Left lung (tissue), 14 donors: ENCODE measurements at places on chromosomes 3 and 15.

GRCh38 chr3:131738095-131738494 is 235.3 kb upstream of the MRPL3 start:
- no peak for DNase-seq

- DNase-seq: no peak
These were observed 5.4 kb downstream of the TGFBR2 start for GRCh38 chr3:30611613-30612436.

DNA sequence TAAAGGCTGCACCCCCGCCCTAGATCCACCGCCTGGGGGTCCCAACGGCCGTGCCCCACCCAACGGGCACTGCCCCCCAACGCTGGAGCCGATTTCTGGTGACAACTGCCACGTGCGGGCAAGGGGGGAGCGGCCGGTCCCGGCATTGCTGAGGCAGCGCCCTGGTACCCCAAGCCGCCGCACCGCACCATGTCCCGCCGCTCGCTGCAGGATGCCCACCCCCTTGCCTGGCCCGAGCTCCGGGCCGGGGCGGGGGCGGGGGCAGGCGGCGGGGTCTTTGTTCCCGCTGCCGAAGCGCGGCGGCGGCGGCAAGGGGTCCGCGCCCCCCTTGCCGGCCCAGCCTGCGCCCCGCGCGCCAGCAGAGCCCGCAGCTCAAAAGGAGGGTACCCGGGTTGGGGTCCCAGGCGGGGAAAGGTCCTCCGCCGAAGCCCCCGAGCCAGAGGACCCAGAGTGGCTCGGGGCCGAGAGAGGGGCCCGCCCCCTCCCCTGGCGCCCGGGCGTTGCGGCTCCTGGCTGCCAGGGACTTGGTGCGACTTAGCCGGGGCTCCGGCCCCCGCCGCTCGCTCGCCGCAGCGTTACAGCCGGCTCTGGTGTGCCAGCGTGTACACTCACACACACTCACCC is 678 bp downstream of the SEMA7A start:
- peak; percentile 80 for DNase-seq

- DNase-seq: no peak
These were observed 109.5 kb downstream of the PEX5L start for GRCh38 chr3:179927191-179927590.

DNA sequence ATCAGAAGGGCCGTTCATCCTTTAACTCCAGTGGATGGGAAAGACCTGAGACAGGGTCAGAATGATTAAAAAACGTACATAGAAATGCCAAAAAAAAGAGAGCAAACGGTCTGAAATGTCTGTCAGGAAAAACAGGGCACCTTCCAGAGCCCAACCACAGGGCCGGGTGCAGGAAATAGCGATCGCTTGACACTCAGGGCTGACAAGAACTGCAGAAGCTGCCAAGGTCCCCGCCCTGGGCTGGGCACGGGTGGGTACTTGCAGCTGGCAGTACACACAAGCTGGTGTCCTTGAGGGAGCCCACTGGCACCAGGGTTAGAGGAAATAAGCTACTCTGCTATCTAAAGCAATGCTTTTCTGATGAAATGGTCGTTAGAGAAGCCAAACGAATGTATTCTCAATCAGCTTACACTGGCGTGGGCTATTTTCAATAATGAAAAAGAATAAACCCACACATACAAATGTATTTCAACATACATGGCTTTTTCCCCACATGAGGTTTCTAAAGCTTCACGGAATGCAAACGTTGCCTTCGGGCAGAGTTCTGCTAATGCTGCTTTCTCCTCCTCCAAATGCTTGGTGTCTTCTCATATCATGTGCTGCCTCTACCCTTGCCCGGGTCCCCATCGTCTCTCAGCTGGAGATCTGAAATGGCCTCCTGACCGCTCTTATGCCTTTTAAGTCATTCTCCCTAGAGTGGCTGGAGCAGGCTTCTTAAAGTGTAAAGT is 15.6 kb downstream of the FRMD4B start:
- DNase-seq: peak; percentile 88

- DNase-seq: no peak
These were observed 106.8 kb upstream of the CDIN1 start for GRCh38 chr15:36472672-36473071.

DNA sequence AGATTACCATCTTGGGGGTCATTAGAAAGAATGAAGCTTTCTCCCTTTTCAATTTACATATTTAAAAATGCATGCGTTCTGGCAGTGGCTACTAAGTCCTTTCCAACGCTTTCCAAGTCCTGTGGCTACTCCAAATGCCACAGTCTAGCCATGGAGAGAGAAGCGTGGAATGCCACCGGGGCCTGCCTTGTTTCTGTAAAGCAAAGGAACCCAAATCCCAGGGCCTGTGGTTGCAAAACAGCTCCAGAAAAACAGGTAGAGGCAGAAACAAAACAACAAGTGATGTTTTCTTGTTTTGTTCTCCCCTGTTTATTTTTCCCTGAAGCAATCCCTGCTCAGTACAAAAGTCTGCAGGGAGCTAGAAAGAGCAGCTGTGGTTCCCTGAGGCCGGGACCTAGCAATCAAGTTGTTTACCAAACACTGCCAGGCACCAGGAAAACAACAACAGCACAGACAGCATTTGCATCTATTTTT is 85.5 kb downstream of the FOXP1 start:
- DNase-seq: no peak

DNA sequence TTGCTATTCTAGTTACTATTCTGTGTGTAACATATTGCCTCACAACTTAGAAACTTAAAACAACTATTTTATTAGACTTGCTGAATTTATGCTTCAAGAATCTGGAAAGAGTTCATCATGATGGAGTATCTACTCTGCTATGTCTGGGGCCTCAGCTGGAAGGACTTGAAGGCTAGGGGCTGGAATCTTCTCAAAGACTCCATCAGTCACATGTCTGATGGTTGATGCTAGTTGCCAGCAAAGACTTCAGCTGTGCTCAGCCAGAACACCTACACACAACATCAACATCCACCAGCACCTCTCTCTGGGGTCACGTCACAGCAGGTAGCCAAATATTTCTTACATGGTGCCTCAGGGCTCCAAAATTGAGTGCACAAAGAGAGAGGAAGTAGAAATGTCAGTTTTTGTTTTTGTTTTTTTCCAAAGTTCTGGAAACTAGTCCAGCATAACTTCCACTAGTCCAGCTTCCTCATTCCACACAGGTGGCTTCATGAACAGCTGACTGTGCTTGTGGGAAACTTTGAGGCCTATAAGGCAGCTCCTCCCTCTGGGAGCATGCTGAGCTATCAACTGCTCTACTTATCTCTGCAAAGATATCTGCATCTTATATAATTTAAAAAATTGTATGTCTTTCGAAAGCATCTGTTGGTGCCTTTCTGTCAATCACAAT is 325.4 kb upstream of the AGTR1 start:
- DNase-seq: no peak

DNA sequence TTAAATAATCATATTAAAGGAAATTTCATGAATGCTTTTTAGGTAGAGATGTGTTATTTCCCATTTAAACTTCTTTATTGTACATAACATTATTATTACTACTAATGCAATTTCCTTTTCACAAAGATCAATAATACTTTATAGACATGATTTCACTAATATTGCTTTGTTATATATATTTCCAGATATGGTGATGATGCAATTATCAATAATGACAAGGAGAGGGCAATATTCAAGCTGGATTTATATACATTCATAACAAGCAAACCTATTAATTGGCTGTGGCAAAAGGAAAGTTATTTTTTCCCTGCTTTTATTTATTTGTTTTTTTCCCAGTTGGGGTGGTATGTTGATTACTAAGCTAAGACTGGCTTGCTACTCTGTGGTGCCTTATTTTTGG is 113.5 kb downstream of the RAP2B start:
- no peak for DNase-seq

DNA sequence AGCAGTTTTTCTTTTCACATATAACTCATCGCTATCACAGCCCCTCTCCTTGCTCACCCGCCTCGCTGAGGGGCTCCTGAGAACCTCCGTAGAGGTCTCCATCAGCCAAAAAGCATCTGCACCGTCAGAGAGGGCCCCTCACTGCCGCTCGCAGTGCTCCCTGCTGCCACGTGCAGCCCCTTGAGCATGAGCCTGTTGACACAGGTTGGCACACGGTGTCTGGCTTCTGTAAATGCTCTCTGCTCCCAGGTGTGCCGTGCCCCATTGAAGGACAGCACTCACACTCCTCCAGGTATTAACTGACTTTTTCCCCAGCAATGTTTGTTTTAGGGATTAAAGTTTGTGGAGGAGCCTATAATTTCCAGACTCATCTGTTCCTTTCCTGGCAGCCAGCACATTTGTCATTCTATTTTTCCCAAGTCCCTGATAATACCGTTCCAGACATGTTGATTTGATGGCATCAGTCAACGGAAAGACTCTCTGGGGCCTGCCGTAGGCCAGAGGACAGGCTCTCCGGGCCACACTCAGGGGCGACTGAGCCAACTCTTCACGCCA is 2.1 kb upstream of the FURIN start:
- no peak for DNase-seq

- no peak for DNase-seq
These were observed 65.1 kb downstream of the NEK11 start for GRCh38 chr3:131091768-131092167.

DNA sequence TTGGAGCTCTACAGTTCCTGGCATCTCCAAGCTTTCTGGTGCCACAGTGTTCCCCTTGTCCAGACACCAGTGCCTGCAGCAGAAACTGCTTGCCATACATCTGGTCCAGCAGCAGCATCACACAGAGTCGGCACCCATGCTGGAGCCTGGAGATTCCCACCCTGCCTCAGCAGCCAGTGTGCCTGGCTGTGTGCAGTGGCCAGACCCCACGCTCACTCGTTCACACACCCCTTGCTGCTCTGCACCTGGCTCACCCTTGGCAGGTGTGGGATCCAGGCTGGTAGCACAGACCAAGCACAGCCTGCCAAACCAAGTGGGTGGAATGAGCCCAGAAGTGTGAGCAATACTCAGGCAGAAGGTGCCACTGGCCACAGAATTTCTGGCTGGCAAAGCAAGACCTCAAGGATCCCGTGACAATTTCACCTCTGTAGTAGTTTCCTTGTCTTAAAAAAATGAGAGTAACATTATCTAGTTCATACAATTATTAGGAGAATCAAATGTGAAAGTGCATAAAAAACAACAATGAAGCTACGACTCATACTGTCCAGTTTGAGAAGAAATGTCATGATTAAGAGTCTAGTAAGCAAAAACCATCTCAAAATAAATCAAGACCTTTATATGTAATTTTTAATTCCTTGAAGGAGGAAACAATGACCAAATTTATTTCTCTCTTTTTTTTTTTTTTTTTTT is 22.9 kb upstream of the ZBED2 start:
- peak; percentile 59 for DNase-seq

GRCh38 chr15:67179411-67179995 is 75.0 kb downstream of the AAGAB start:
- DNase-seq: no peak

GRCh38 chr3:172749230-172749965 is 1.1 kb upstream of the ECT2 start:
- DNase-seq: no peak

DNA sequence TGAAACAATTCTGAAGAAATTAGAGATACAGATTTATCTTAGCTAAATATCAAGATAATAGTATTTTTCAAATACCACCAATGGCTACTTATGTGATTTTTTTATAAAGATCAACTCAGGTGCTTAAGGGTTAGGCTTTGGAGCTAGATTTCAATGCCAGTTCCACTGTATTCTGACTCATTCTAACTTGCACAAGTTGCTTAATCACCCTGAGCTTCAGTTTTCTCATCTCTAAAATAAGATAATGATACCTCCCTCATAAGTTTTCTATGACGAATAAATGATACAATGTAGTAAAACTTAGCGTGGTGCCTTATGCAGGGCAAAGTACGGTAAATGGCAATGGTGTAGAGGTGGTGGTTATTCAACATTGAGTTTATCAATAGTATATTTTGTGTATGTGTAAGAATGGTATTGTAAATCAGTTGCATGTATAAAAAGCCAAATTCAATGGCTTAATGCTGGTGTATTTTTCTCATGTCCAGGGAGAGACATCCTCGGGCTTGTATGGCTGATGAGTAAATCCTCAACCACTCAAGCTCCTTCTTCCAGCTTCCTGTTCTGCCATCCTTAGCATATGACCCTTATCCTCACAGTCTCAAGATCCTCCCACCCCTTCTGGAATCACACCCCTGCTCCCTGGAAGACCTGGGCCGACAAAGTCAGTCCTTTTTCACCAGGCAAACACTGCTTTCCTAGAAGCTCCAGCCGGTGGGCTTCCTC is 505.9 kb upstream of the CFAP20DC start:
- DNase-seq: no peak

- no peak for DNase-seq
These were observed 32.9 kb downstream of the ALCAM start for GRCh38 chr3:105399611-105400010.

DNA sequence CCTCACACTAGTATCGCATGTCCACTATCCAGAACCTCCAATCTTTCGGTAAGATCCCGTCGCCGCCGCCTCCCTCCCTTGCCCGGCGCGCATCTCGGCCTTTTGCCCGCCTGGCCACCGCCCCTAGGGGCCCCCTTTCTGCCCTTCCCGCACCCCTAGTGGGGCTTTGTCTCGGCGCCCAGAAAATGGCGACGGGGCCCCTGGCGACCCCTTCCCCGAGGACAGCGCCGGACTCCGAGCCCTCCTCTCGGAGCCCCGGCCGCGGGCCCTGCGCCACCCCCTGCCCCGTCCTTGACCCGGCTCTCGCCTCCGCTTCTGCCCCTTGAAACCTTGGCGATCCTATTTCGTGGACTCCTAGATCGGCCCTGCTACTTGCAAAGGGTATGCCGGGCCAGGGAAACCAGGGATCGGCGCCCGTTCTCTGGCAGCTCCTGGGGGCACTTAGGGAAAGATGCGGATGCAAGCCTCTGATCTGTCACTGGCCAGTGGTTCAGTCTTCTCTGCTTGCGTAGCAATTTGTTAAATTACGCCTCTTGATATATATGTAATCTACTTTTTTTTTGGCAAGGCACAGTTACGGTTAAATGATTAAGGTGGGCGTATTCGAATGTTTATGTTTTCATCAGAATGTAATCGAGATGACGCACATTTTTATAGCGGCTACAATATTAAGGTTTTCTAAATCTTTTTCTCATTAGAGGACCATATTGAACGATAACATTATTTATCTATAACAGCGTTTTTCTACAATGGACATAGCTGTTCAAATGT is 603 bp downstream of the EIF1B start:
- DNase-seq: peak; percentile 63

- DNase-seq: no peak
These were observed 13.7 kb downstream of the TM4SF18 start for GRCh38 chr3:149319750-149320149.

- no peak for DNase-seq
These were observed 13.1 kb upstream of the LRRC2 start for GRCh38 chr3:46578973-46579755.

GRCh38 chr3:38146504-38146903 is 8.0 kb downstream of the MYD88 start:
- no peak for DNase-seq

GRCh38 chr15:84886211-84886983 is 1.9 kb downstream of the SLC28A1 start:
- DNase-seq: no peak

GRCh38 chr3:37030588-37030987 is 37.3 kb downstream of the MLH1 start:
- no peak for DNase-seq

GRCh38 chr3:149085828-149086231 is 503 bp downstream of the HLTF start:
- no peak for DNase-seq
